ENCODE measurements at places on chromosomes 1 and 21.

DNA sequence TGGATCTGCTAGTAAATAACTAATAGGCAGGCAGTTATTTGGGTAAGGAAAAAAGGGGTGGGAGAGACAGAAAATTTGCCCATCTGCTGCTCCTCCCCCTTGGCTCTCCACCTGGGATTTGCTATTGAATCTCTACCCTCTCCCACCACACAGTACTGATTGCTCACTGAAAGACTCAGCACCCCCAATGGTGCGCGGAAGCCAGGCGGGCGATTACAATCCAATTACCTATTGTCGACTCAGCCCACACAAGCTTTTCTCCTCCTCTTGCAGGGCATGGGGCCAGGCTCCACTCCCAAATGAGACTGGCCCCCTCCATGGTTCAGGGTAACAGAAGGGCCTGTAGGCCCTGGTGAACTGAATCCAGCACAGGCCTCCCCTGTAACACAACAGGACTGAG, 2.7 kb upstream of the HMGN2 start:
- no peaks in the 10 kb centered on the region for H3K27me3 ChIP-seq
- H3K4me3 ChIP-seq: no peak overlapping the region

- peaks cover 11% of the 10 kb centered on the region for H3K36me3 ChIP-seq
- H3K27me3 ChIP-seq: no peaks in the 10 kb centered on the region
- H3K4me3 ChIP-seq: no peak overlapping the region
- H3K4me1 ChIP-seq: peaks cover 51% of the 10 kb centered on the region
- H3K27ac ChIP-seq: peak overlapping the region; percentile 40
These were observed 73.3 kb downstream of the MRPL37 start for GRCh38 chr1:54273092-54273794.

- H3K27ac ChIP-seq: no peak overlapping the region
- H3K4me3 ChIP-seq: no peak overlapping the region
- no peak for DNase-seq
- H3K4me1 ChIP-seq: no peaks in the 10 kb centered on the region
- no peaks in the 10 kb centered on the region for H3K27me3 ChIP-seq
These were observed 423.8 kb upstream of the CXADR start for GRCh38 chr21:17089091-17089491.

GRCh38 chr1:164713456-164714207, 154.6 kb downstream of the PBX1 start:
- H3K27me3 ChIP-seq: no peaks in the 10 kb centered on the region
- no peaks in the 10 kb centered on the region for H3K4me1 ChIP-seq
- no peak for DNase-seq
- H3K36me3 ChIP-seq: no peaks in the 10 kb centered on the region
- no peak overlapping the region for H3K27ac ChIP-seq
- no peak overlapping the region for H3K4me3 ChIP-seq

- no peak overlapping the region for H3K4me3 ChIP-seq
- H3K27ac ChIP-seq: peak overlapping the region; percentile 71
- no peaks in the 10 kb centered on the region for H3K27me3 ChIP-seq
- H3K4me1 ChIP-seq: peaks cover 78% of the 10 kb centered on the region
- peaks cover 94% of the 10 kb centered on the region for H3K36me3 ChIP-seq
These were observed 34.1 kb downstream of the UBASH3A start for GRCh38 chr21:42437786-42438185.

GRCh38 chr1:39955547-39956539, 898 bp downstream of the MFSD2A start:
- peaks cover 39% of the 10 kb centered on the region for H3K36me3 ChIP-seq
- peak; percentile 31 for DNase-seq
- H3K4me3 ChIP-seq: peak overlapping the region; percentile 98

- H3K27ac ChIP-seq: no peak overlapping the region
- H3K4me1 ChIP-seq: peaks cover 9% of the 10 kb centered on the region
- no peaks in the 10 kb centered on the region for H3K27me3 ChIP-seq
- no peak overlapping the region for H3K4me3 ChIP-seq
- no peak for DNase-seq
These were observed 22.4 kb upstream of the RBBP5 start for GRCh38 chr1:205144046-205144720.

Data from activated T-helper 1 cell treated with anti-CD3 and anti-CD28 coated beads, Interleukin-12 subunit alpha, Interleukin-12 subunit beta, Interleukin-2, Interleukin-4 antibody, amounts not matched to agents 30 ng/mL and 10 ng/mL and 1 ng/mL, durations not matched to agents 14 hours and 24 hours and 36 hours (primary cell).